ENCODE measurements at places on chromosomes 2 and 18.

- no peak for DNase-seq
Observed at GRCh38 chr2:45845566-45845965, 194.1 kb downstream of the PRKCE start.

DNA sequence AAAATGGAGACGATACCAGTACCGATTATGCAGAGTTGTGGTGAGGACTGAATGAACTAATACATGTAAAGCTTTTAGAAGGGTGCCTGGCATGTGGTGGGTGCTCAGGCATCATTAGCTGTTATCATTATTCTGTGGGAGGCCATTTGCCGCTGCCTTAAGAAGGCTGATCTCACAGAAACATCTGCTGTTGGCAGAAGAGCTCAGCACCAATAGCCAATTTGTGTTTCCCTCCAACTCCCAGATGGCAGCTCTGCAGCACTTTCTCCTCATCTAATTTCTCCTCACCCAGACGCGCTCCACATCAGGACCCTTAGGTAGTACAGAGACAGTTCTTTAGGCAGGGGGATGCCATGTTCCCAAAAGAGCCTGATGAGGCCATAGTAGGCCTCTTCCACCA, 15.8 kb upstream of the CYP1B1 start:
- no peak for DNase-seq

- DNase-seq = no peak
Observed at GRCh38 chr2:216399621-216400020, 12.7 kb upstream of the SMARCAL1 start.

- peak; percentile 81 for DNase-seq
Observed at GRCh38 chr2:101253013-101253702, 472 bp downstream of the CNOT11 start.

GRCh38 chr18:49018554-49019445, 68.0 kb upstream of the SMAD7 start:
- DNase-seq = peak; percentile 62

DNA sequence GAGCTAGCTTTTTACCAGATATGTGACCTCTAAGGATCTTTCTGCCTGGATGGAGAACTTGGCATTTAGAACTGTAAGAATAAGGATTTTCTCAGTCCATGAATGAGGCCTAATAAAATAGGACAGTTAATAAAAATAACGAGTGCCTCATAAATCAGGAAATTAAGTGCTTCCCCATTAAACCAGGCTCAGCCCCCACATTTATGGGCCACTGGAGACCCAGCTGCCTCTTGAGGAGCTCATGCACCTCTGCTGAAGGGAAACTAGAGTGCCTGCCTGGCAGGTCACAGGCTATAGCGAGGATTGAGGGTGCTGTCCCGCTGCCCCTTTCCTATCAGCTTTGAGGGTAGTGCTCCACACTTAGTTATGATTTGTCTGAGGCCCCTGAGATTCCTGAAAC, 158.0 kb downstream of the ALK start:
- DNase-seq = no peak

DNA sequence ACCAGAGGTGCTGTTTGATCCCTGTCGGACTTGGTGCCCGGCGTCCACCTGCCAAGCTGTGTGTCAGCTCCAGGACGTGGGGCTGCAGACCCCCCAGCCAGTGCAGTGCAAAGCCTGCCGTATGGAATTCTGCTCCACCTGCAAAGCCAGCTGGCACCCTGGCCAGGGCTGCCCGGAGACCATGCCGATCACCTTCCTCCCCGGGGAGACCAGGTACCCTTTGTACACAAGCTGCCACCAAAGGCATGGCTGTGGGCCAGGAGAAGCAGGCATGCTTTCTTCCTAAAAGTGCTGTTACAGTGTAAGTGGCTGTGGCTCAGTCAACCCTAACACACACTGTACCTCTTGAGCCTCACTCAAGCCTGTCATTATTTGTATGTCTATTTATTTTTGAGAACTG, 103.3 kb downstream of the RNF144A start:
- no peak for DNase-seq

DNA sequence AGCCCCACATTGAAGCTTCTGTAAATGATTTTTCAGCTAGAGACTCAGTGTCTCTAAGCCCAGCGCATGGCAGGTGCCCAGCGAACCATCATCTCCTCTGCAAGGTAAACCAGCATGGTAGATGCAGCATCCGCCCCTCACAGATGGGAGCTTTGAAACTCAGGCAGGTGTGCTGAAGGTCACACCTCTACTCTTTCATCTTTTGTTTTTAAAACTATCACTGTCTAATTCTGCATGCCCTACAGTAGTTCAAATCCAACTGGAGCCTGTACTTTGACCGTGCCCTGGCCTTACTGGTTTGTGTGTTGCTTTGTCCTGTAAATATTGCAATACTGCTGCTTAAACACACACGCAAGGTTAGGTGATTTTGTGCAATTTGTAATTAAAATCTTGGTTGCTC, 831.1 kb downstream of the GALR1 start:
- DNase-seq = no peak

DNA sequence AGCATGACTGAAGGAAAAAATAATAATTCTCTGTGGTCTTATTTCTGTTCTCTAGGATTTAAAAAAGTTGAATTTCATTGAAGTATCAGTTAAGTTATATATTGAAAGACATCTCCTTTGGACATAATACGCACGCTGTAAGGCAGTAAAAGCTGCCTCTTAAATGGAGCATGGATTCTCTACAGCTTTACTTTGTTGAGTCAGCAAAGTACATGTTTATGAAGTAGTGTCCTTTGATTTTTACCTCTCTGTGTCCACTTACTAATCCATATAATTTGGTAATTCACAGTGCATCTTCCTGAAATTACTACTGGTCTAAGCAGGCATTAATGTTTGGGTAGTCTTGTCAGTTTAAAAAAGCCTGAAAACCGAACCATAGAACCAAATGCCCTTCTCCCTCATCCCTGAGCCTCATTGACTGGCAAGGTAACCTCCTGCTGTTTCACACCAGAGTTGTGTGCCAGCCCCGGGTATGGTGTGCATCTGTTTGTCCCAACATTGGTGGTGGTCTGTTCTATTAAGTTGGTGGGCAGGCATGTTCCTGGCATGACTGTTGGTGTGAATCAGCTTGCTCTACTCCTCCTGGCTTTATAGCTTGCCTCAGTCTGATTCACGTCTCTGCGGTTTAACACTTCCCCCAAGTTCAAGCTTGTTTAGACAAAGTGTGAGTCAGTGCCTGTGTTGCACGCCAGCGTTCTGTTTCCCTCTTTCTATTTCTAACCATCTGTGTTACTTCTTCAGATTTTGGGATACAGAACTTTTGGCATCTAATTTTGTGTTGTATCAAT, 71.0 kb upstream of the ITM2C start:
- DNase-seq = peak; percentile 85

- no peak for DNase-seq
Observed at GRCh38 chr2:34656632-34657031, 1057.5 kb upstream of the FAM98A start.

GRCh38 chr2:135230150-135230549, 178.1 kb downstream of the RAB3GAP1 start:
- no peak for DNase-seq

DNA sequence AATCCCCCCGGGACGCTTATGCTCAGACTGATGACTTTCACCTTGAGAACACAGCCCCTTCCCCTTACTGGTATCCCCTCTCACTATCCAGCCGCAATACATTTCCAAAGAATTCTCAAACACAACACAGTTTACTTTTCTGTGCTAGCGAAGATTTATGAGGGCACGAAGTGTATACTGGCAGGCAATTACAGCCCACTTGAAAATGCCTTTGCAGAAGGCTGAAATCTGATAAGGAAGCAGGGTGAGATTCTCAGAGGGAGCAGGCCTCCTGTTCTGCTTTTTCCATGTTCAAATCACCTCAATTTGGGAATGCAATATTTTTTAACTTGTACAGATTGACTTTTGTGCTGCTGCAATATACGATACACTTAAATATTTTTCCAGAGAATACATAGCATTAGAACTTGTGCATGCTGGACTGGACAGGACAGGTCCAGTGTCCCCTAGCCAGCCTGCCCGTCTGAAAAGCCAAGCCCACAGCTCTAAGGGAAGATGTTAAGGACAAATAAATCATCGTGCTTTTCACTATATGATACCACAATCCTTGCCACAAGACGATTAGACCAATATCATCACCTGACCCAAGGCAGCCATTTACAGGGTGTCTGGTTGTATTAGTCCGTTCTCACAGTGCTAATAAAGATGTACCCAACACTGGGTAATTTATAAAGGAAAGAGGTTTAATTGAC, 262.1 kb downstream of the EPHA4 start:
- no peak for DNase-seq

GRCh38 chr2:107002735-107003134, 116.8 kb upstream of the ST6GAL2 start:
- DNase-seq = no peak

DNA sequence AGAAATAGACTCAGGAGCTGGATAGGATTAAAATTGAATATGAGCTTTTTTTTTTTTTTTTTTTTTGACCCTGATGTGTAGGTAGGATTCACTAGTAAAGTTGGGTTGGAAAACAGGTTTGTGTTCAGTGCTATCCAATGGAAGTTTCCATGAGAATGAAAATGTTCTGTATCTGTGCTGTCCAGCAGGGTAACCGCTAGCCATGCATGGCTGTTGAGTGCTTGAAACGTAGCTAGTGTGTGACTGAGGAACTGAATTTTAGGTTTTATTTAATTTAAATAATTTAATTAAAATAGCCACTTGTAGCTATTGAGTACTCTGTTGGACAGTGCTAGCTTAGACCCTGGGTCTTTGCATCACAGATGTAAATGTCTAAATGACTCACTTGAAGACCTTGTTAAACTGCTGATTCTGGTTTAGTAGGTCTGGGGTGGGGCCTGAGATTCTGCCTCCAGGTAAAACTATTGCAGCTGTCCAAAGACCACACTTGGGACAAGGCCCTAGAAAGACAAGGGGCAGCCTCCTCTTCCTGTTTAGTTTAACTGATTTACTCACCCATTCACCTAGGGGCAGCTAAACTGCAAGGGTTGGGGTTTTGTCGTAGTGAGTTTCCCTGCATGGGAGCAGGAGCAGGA, 84.7 kb upstream of the STON1 start:
- no peak for DNase-seq

DNA sequence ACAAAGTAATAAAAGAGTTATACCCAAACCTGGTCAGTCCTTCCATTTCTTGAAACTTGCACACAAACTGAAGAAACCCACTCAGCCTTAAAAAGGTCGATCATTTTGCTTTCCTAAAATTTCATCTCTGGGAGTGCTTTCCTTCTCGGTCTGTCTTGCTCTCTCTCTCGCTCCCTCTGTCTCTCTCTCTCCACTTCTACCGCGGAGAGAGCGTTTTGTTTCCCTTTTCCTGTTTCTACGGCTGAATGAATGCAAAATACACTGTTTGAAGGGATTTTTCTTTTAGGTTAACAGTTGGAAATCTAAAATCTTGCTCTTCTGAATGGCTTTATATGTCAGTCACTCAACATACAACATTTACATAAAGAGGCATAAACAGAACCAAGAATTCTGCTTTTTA, 424.2 kb downstream of the TGIF1 start:
- DNase-seq = no peak

DNA sequence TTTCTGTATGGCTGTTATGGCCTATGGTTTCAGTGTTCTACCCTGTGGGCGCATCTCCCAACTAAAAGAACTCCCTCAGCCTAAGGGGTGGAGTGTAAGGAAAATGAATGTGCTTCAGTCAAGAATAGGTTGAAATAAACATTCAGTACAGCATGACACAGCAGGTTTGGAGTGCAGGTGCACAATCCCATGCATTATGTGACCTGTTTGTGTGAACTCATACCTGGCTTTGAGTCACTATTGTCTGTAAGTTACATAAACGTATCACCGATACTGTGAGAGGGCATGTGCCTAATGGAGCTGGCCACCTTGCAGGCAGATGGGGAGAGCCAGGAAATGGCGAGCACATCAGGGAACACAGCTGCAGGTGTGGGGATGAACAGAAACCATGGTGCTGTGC, 216.0 kb downstream of the DSEL start:
- no peak for DNase-seq

DNA sequence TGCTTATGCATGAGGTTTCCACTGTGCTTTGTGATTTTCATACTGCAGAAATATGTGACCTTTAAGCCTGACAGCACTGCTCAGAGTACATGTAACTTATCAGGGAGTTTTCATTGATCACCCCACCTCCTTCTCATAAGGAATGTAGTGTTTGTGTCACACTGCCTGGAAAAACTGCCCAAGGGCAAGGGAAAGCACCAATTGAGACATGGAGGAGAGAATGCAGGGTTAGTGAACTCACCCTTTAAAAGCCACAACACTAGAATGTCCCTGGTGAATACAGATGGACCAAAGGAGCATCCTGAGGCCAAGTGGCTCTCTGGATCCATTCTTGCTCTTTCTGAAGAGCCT, 147.2 kb upstream of the SPATS2L start:
- no peak for DNase-seq

- DNase-seq = no peak
Observed at GRCh38 chr2:146229508-146230155, 1615.2 kb upstream of the ACVR2A start.

- peak; percentile 15 for DNase-seq
Observed at GRCh38 chr2:10004836-10005235, 38.5 kb upstream of the KLF11 start.

DNA sequence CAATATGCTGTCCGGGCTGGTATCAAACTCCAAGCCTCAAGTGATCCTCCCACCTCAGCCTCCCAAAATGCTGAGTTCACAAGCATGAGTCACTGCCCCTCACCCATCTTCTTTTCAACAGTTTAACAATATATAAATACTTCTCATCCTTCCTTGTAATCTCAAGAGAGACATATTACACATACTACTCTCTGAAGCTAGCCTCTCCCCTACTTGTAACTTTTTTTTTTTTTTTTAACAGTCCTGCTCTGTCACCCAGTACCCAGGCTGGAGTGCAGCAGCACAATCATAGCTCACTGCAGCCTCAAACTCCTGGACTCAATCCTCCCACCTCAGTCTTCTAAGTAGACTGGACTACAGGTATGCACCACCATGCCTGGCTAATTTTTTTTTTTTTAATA, 5.7 kb downstream of the GFPT1 start:
- DNase-seq = no peak

DNA sequence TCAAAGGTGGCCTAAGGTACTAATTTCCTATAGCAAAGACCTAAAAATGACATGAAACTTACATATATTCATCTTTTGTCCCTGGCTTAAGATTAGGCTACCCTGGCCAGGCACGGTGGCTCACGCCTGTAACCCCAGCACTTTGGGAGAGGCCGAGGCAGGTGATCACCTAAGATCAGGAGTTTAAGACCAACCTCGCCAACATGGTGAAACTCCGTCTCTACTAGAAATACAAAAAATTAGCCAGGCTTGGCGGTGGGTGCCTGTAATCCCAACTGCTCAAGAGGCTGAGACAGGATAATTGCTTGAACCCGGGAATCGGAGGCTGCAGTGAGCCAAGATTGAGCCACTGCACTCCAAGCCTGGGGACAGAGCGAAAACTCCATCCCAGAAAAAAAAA, 5.9 kb downstream of the SRSF7 start:
- DNase-seq = no peak

GRCh38 chr18:77635451-77635850, 385.8 kb downstream of the GALR1 start:
- no peak for DNase-seq

- DNase-seq = no peak
Observed at GRCh38 chr18:7084080-7085065, 33.2 kb downstream of the LAMA1 start.

- DNase-seq = peak; percentile 20
Observed at GRCh38 chr18:80188643-80189530, 58.4 kb downstream of the PARD6G start.
